ENCODE measurements at places on chromosomes 4 and X.

GRCh38 chr4:157246964-157247363 is 26.4 kb downstream of the GRIA2 start:
- no peak for DNase-seq

GRCh38 chr4:136424052-136424451 is 1108.2 kb downstream of the PCDH18 start:
- no peak for DNase-seq

DNA sequence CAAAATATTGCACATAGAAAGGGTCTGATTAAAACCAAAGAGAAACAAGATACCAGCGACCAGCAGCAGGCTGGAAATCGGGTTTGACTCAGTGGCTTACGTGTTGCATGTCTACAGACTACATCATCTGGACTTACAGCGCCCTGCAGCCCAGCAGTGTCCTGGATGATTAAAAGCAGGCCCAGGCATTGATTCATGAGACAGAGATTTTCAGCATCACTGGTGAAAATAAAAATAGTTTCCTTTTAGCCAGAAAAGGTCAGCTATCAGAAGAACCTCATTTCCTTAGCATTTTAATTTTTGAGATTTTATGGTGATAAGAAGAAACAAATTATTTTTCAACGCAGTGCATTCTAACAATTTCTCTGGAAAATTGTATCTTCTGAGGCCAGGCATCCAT is 190.6 kb downstream of the PTTG2 start:
- DNase-seq: no peak

DNA sequence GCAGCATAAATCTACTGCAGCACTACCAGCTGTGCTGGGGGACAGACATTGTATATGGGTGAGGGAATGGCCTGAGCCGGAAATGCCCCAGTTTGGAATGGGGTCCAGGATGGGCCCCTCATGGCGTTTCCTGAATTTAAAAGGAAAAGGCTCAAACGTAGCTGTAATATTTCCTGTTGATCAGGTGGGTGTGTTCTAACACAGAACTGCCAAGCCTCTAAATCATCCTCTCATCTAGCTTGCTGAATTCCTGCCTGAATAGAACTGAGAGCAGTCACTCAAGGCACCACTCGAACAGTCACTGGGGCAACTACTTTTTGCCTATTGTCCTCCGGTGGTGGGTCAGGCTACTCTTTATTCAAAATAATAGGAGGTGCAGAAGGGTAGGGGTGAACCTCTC is 28.7 kb downstream of the ADH6 start:
- no peak for DNase-seq

DNA sequence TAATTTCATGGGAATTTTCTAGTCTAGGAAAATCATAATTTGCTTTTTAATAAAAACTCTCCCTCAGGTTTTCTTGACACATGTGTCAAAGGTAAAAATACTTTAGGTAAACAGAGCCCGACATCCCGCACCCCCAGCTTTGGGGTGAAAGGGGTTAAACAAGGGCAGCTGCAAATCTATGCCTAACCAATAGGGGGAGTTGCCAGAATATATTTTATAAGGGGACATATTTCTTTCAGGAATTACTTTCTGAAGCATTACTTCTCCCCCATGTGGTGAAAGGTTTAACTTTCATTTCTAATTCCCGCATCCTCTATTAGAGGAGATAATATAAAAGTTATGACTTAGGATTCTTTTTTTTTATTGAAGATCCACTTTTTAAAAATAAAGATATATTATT is 53.9 kb upstream of the HEPH start:
- DNase-seq: no peak

DNA sequence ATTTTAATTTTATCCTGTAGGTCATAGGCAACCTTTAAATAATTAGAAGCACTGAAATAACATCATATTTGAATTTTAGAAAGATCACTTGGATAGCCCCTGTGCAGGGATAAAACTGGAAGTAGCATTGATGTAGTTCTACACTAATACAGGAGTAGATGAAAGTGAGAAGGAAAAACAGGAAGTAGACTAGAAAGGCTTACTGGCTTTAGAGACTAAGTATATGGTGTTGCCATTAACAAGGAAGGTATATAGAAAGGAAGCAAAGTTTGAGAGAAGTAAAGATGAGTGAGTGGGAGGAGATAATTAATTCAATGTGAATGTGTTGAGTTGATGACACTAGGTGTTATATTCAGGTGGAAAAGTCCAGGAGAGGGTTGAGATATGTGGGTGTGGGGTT is 73.1 kb upstream of the EPGN start:
- peak; percentile 8 for DNase-seq

GRCh38 chr4:185708348-185708747 is 103.6 kb downstream of the SORBS2 start:
- DNase-seq: no peak

- no peak for DNase-seq
Observed at GRCh38 chr4:45147866-45148265, 421.5 kb upstream of the GNPDA2 start.

GRCh38 chrX:16429406-16429805 is 220.6 kb upstream of the S100G start:
- DNase-seq: no peak

GRCh38 chrX:9885150-9885549 is 82.0 kb upstream of the CLDN34 start:
- no peak for DNase-seq

DNA sequence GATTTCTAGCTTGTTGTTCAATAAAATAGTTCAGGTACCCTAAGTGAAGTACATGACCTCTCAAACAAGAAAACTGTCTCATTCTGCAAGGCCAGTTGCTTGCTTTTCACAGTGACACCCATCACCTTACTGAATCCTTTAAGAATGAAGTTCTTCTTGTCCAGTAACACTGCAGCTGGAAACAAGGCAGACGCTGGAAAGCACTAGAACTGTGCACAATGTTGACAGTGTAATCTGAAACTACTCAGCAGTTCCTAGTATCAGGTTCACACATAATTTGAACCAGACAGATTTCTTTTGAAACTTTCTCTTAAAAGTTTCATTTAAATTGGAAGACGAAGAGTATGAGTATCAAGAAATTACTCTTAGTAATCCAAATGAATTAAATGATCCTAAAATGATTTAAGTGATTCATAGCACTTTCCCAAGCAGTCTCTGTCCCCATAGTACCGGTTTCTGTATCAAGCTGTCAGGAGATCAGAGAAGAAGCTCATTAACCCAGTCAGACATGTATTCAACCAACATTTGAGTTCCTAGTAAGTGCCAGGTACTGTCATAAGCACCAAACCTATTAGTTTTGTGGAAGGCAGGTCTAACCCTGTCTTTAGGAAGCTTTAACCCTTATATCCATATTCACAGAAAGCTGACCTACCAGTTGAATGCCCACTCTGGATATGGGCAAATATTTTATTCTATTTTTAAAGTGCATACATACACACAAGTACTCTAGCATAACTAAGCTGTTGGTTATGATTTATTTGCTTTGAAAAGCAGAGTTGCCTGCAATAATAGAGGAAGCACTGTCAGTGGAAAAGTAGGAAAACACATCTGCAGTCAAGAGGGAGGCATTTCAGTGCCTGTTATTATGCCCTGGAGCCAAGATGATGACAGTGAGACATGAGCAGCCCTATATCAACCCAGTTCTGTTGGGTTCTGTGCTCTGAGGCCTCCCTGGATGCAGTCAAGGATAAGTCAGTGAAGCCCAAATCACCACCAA is 63.6 kb downstream of the PALLD start:
- DNase-seq: peak; percentile 59

DNA sequence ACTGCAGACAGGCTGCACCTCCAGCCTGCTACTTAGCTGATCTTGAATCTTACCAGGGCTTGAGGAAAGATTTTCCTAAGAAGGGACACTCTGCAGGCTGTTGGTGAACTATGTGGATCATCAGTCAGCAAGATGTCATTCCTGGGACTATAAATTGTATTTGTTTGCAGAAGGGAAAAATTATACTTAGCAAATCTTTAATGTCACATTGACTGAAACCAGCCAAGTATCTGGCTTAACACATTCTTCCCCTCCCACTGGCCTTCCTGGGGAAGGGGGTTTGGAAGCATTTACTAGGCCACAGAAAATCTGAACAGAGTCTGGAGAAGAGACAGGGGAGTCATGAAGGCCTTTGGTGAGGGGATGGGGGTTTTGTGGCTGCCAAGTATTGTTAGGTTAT is 156.7 kb upstream of the EOLA2 start:
- no peak for DNase-seq

- no peak for DNase-seq
Observed at GRCh38 chr4:184190711-184191110, 27.0 kb downstream of the ENPP6 start.

DNA sequence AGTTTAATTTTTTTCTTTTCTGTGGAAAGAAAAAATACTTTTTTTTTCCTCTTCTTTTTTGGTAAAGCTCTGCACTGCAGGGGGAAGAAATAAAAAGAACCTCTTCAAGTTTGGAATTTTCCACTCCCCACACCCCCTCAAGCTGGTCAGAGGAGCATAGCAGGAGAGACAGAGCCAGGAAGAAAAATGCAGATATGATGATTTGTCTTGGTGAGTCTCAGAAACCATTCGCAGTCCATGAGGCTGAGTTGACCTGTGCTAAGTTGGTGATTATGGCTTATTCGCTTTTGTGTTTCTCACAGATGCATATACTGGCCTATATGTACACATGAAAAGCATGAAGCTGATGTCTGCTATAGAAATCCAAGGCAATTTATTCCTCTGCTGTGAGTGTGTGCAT is 205.9 kb downstream of the LDB2 start:
- DNase-seq: no peak

- no peak for DNase-seq
Observed at GRCh38 chrX:138691186-138691585, 20.3 kb downstream of the FGF13 start.

- no peak for DNase-seq
Observed at GRCh38 chrX:84046403-84046984, 141.5 kb downstream of the RPS6KA6 start.

DNA sequence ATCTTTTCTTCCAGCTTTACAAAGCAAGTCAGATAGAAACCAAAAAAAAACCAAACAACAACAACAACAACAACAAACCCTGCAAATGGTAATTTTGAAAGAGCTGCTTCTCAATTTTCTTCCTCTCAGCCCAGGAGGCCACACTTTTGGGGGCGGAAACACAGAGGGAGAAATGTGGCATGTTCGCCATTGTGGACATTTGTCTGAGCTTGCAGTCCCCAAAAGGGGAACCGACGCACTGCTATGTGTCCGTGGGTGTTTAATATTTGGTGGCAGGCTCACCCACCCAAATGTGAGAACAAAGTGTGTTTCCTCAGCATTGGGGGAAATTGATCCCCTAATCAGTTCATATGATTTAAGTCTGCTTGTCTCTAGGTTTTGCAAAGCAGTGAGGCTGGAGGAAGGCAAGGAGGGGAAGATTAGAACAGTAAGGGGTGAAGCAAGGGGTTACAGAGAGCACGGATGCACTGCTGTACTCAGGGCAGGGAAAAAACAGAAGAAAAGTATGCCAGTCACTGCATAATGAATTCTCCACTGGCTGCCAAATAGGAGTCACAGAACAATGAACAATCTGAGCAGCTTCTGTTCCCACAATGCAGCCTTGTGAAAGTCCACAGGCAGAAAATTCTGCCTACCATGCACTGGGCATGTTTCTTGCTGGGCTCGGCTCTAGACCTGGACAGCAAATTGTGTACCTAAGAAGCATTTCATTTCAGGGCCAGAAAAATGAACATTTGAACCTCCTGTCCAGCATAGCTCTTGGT is 74.7 kb upstream of the GPM6B start:
- DNase-seq: no peak

DNA sequence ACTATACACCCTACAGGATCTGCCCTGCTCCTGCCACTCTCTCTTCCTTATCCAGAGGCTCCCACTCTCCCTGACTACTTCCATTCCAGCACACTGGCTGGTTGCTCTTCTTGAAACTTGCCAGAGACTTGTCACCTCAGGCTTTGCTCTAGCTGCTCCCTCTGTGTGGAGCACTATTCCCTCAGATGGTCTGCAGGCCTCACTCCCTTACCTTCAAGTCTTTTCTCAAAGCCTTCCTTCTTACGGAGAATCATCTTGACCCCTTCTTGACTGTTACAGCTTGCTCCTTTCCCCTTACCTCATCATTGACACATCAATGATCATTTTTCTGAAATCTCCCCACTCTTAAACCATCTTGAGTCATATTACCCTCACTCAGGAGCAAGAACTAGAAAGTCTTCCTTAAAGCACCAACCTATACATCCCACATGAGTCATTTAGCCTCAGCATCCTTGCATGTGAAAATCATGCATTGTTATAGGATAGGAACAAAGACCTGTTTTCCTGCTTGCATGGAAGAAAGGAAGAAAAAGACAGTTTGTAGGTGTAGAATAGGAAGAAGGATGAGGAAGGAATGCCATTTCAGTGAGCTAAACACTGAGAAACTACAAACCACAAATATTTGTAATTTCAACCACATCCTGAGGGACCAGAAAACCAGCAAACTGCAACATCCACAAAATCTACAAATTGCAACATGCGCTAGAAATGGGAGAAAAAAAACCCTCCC is 55.7 kb downstream of the ANTXR2 start:
- no peak for DNase-seq

DNA sequence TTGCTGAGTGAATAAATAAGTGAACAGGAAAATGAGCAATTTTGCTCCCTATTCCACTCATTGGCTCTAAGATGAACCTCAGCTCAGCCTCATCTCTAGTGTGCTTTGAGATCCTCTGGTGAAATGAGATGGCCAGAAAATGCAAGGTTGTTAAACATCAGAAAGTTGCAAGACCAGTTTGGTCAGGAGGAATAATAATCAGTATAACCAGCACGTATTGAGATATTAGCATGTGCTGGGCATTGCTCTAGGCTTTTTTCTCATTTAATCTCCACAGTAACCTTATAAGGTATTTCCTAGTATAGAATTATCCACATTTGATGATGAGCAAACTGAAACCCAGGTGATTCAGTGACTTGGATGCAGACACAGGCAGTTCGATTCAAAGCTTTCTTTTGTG is 110.5 kb upstream of the PAK3 start:
- no peak for DNase-seq

GRCh38 chrX:11188664-11189063 is 77.5 kb downstream of the HCCS start:
- DNase-seq: no peak

DNA sequence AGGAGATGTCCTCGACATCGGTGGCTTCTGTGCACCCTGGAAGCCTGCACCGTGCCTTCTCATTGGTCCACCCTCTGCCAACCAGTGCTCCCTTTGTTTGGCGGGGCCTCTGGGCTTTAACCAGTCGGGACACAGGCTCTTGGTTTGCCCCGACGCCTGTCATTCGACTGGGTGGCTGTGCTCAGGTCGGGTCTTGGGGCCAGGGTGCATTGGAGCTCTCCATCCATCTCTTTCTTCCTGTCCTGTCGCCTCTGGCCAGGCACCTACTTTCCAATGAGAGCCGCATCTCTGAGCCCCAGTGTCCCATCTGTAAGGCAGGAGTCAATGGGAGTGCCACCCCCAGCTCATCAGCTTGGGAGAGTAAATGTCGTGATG is 37.2 kb upstream of the NHSL2 start:
- no peak for DNase-seq

DNA sequence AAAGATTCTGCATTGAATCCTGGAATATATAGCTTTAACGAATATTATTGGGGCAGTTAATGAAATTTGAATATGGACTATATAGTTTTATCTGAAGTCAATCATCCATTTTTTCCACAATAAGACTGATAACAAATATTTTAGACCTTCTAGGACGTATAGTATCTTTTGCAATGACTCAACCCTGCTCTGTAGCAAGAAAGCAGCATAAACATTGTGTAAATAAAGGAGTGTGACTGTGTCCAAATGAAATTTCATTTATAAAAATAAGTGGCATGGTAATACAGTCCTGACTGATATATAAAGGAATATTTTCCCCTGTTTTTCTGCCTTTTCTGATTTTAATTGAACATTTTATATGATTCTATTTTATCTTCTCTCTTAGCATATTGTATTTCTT is 947.7 kb upstream of the SLIT2 start:
- no peak for DNase-seq
